Colonic mucosa (tissue), 4 donors: ENCODE measurements at places on chromosomes 5 and 9.
A peak's percentile ranks its signal among the peaks of the same experiment; 100 is the strongest.

GRCh38 chr5:153885141-153885540, 153.6 kb downstream of the FAM114A2 start:
- no peak overlapping the region for H3K27ac ChIP-seq
- no peaks in the 10 kb centered on the region for H3K27me3 ChIP-seq
- no peaks in the 10 kb centered on the region for H3K4me1 ChIP-seq
- H3K4me3 ChIP-seq: no peak overlapping the region

- H3K27me3 ChIP-seq: no peaks in the 10 kb centered on the region
- no peaks in the 10 kb centered on the region for H3K4me1 ChIP-seq
- DNase-seq: no peak
- no peak overlapping the region for H3K27ac ChIP-seq
- H3K4me3 ChIP-seq: no peak overlapping the region
Measured at GRCh38 chr9:99127356-99128132, 22.6 kb downstream of the TGFBR1 start.

DNA sequence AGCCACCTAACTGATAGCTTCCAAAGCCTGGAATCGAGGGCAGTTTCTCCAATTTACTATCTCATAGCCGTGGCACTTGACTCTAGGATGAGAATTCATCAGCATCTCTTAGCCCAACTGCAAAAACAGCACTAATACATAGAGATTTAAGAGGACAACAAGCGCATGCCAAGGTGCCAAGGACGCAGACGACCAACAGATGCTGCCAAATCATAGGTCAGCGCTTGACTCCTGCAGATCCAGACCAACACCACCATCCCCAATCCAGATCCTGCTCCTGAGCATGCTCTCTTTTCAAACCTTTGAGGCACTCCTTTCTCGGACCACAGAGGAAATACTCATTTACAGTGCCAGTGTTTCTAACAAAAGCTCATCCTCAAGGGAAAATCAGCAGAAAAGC, 24.6 kb downstream of the NRG2 start:
- H3K4me3 ChIP-seq: no peak overlapping the region
- no peaks in the 10 kb centered on the region for H3K36me3 ChIP-seq
- no peak overlapping the region for H3K27ac ChIP-seq
- no peak for DNase-seq
- no peaks in the 10 kb centered on the region for H3K4me1 ChIP-seq
- H3K27me3 ChIP-seq: no peaks in the 10 kb centered on the region

DNA sequence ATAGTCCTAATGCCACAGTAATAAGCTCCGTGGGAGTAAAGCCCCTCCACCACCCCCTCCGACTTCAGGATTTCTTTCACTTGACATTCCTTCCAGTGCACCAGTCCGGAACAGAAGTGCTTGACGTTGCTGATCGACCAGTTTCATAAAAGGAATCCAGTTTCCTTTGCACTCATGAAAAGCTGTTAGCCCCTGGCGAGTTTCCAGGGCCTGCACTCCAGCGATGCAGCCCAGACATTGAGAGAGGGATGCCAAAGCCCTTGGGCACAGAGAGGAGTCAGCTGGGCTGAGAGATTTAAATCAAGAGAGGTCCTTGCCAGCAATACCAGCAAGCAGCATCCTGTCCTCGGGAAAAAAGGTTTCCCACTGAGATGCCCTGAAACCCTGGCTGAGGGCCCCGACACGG, 170.1 kb downstream of the GABBR2 start:
- no peak overlapping the region for H3K4me3 ChIP-seq
- no peak for DNase-seq
- no peaks in the 10 kb centered on the region for H3K36me3 ChIP-seq
- no peak overlapping the region for H3K27ac ChIP-seq
- H3K4me1 ChIP-seq: no peaks in the 10 kb centered on the region
- no peaks in the 10 kb centered on the region for H3K27me3 ChIP-seq

DNA sequence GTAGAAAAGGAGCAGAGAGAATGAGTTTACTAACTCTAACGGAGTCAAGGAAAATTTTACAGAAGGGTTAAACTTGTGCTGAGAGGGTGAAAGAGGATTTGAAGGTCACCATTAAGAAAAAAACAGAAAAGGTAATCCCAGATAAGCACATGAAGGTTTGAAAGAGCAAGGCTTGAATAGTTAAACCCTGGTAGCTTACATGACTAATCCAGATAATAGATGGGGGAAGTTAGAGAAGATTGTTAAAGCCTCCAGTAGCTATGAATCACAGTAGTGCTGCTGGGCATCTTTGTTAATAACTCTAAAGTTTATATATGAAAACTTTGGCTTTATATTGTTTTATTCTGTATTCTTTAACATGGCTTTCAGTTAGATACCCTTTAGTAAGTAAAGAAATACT, 354.5 kb upstream of the FTMT start:
- no peaks in the 10 kb centered on the region for H3K4me1 ChIP-seq
- DNase-seq: no peak
- no peaks in the 10 kb centered on the region for H3K36me3 ChIP-seq
- H3K4me3 ChIP-seq: no peak overlapping the region
- no peak overlapping the region for H3K27ac ChIP-seq

- no peak for DNase-seq
- H3K27me3 ChIP-seq: no peaks in the 10 kb centered on the region
- no peak overlapping the region for H3K4me3 ChIP-seq
- no peaks in the 10 kb centered on the region for H3K4me1 ChIP-seq
- no peak overlapping the region for H3K27ac ChIP-seq
- H3K36me3 ChIP-seq: no peaks in the 10 kb centered on the region
Measured at GRCh38 chr9:134466869-134467616, 140.8 kb downstream of the RXRA start.

DNA sequence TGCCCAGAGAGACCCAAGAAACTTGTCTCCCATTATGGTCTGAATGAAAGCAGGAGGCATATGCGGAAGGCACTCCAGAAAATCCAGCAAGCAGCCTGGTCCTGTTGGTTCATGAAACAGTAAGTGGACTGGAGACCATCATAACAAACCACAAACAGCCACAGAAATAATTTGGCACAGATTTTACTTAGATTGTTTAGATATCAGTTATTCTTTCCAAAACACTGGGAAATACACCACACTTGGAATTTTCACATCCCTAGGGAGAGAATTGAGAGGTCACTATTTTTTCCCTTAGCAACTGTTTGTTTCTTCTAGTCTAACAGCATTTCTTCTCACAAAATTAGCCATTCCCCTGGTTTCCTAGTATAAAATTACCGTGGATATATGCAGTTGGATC, 300.8 kb downstream of the OSTF1 start:
- H3K27me3 ChIP-seq: no peaks in the 10 kb centered on the region
- no peak overlapping the region for H3K4me3 ChIP-seq
- no peak overlapping the region for H3K27ac ChIP-seq
- no peak for DNase-seq
- no peaks in the 10 kb centered on the region for H3K4me1 ChIP-seq

DNA sequence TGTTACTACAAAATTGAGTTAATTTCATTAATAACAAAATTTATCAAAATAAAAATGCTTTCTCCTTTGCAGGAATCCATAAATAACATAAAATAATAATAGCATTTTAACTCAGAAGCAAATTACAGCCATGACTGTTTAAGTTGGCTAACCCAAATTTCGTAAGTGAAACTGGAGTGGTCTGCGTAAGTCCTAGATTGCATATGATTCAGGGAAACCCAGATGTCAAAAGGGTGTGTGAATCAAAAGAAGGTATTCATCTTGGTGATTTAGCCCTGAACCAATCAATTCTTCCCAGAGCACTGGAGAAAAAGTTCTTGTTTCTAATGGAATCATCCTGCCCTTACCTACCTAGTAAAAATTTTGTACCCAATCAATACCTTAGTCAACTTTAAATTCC, 547.6 kb downstream of the RAB3C start:
- H3K4me1 ChIP-seq: peaks cover 5% of the 10 kb centered on the region
- no peaks in the 10 kb centered on the region for H3K36me3 ChIP-seq
- H3K27me3 ChIP-seq: no peaks in the 10 kb centered on the region
- DNase-seq: no peak
- no peak overlapping the region for H3K4me3 ChIP-seq
- H3K27ac ChIP-seq: no peak overlapping the region

DNA sequence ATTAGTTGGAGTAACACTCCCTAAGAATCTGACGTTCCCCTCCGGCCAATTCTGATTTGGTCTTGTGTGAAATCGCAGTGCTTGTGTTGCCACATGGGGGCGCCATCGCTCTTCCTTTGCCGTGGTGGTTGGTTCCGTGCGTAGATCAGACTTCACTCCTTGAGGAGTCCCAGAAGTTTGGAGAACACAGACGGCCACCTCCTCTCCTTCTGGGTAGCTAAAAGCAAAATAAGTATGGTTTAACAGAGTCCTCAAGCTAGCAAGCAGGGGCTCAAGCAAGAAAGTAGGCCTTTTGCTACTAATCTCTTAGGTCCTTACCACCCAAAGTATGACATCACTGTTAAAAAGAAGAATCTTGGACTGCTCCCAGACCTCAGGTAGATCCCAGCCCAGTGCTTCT, 59.5 kb downstream of the HSPA4 start:
- DNase-seq: peak; percentile 85
- H3K36me3 ChIP-seq: no peaks in the 10 kb centered on the region
- no peaks in the 10 kb centered on the region for H3K27me3 ChIP-seq
- H3K4me1 ChIP-seq: no peaks in the 10 kb centered on the region
- H3K4me3 ChIP-seq: no peak overlapping the region

DNA sequence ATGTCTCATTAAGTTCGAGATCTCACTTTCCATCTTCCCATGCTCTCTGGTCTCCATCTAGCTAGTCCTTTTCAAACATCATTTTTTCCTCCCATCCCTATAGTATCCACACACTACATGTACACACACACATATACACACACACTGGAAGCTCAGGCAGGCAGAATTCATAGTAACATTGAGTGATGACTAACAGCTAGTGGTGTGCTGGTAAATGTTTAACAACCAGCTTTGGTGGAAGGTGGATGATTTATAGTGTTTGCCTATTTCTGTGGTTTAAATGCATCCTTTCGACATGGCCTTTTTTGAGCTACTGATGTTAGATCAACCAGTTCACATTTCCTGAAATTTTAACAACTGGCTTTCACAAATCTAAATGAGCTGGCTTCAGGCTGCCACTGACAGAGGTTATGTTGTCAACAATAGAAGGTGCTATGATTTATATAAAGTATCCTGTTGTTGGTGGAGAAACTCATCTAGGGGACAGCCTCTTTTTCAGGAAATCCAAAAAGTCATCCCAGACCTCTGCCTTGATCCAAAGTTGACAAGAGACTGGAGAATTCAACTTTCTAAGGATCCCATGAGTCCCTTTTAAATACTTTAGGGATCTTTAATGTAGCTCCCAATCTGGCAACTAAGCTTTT, 117.8 kb downstream of the CCDC192 start:
- no peaks in the 10 kb centered on the region for H3K27me3 ChIP-seq
- H3K36me3 ChIP-seq: no peaks in the 10 kb centered on the region
- peak; percentile 47 for DNase-seq
- H3K4me3 ChIP-seq: no peak overlapping the region
- H3K4me1 ChIP-seq: no peaks in the 10 kb centered on the region

DNA sequence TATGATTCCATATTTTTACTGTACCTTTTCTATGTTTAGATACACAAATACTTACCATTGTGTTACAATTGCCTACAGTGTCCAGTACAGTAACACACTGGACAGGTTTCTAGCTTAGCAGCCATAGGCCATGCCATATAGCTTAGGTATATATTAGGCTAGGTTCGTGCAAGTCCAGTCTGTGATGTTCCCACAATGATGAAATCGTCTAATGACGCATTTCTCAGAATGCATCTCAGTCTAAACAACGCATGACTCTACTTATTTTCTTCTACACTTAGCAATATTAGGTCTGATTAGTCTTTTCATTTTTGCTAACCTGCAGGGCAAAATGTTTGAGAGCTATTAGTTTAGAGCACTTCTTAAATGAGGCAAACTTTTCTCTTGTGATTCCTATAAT, 22.7 kb downstream of the OR2S2 start:
- no peaks in the 10 kb centered on the region for H3K36me3 ChIP-seq
- no peak for DNase-seq
- no peaks in the 10 kb centered on the region for H3K4me1 ChIP-seq
- H3K27ac ChIP-seq: no peak overlapping the region

DNA sequence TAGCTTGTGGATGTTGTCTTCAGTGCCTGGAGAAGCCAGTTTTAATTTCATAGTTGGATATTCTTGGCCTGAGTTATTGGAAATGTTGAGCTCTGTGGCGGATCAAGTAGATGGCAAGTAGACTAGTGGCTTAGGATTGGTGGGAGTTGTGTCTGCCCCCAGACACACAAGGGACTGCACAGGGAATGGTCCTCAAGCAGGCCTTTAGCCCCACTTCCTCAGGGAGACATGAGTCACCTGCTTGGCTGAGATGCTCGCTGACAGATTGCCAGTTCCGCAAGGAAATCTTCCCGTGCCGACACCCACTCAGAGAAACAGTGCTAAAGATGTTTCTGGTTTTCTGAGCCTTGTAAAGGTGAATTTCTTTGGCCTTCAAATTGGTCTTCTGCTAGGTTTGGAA, 18.8 kb upstream of the CATSPER3 start:
- H3K4me3 ChIP-seq: no peak overlapping the region
- H3K27me3 ChIP-seq: no peaks in the 10 kb centered on the region
- no peaks in the 10 kb centered on the region for H3K36me3 ChIP-seq
- no peak overlapping the region for H3K27ac ChIP-seq

GRCh38 chr5:50655810-50656205, 10.6 kb upstream of the PARP8 start:
- no peaks in the 10 kb centered on the region for H3K36me3 ChIP-seq
- no peaks in the 10 kb centered on the region for H3K27me3 ChIP-seq
- peak; percentile 65 for DNase-seq
- no peak overlapping the region for H3K4me3 ChIP-seq

- DNase-seq: no peak
- no peaks in the 10 kb centered on the region for H3K36me3 ChIP-seq
- no peaks in the 10 kb centered on the region for H3K27me3 ChIP-seq
Measured at GRCh38 chr9:86846656-86847055, 100.7 kb downstream of the GAS1 start.

- H3K27me3 ChIP-seq: no peaks in the 10 kb centered on the region
- H3K4me3 ChIP-seq: no peak overlapping the region
- H3K36me3 ChIP-seq: no peaks in the 10 kb centered on the region
- DNase-seq: no peak
- H3K27ac ChIP-seq: no peak overlapping the region
Measured at GRCh38 chr9:112411626-112412027, 31.7 kb downstream of the HSDL2 start.

DNA sequence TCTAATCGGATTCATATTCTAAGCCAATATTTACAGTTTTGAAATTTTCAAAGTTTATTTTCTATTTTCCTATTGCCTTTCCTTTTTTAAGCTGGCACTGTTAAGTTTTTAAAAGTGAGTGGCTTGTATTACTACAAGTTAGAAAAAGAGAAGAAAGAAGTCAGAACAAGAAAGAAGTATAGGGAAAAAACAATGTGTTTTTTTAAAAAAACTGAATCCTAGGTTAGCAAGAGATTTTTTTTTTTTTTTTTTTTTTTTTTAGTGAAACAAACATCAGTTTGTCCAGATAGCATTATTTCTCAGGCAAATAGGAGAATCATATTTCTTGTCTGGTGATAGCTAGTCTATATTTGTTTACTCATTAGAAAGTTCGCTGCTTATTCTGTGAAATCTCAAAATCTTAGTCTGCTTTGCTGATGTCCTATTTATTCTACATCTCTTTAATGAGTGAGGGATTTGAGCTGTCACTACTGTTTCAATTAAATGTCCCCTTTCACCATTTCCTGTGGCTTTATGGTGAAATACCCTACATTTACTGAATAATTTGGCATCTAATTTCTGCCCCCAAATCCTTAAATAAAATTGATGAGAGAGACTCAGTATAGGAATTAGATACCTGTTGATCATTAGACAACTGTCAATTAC, 19.1 kb upstream of the LMNB1 start:
- DNase-seq: no peak
- no peaks in the 10 kb centered on the region for H3K36me3 ChIP-seq
- no peaks in the 10 kb centered on the region for H3K27me3 ChIP-seq

GRCh38 chr9:70791936-70792335, 329.5 kb downstream of the TRPM3 start:
- no peaks in the 10 kb centered on the region for H3K27me3 ChIP-seq
- DNase-seq: no peak
- H3K4me3 ChIP-seq: no peak overlapping the region
- H3K27ac ChIP-seq: no peak overlapping the region
